ENCODE measurements at places on chromosomes 1 and 21. TPM values are rescaled to one million over a fixed set of nuclear protein-coding genes. Genes with fewer than 3 reads are reported as not detected.

Gene JMJD4
- total RNA-seq, result 13.4 TPM

Gene FALEC
- total RNA-seq, result not detected

Gene RHCE
- total RNA-seq, result 0.38 TPM

Gene NUP133
- 11.1 TPM for total RNA-seq

Gene ANGPTL3
- not detected for total RNA-seq
